ENCODE measurements at places on chromosomes 2 and 18.

DNA sequence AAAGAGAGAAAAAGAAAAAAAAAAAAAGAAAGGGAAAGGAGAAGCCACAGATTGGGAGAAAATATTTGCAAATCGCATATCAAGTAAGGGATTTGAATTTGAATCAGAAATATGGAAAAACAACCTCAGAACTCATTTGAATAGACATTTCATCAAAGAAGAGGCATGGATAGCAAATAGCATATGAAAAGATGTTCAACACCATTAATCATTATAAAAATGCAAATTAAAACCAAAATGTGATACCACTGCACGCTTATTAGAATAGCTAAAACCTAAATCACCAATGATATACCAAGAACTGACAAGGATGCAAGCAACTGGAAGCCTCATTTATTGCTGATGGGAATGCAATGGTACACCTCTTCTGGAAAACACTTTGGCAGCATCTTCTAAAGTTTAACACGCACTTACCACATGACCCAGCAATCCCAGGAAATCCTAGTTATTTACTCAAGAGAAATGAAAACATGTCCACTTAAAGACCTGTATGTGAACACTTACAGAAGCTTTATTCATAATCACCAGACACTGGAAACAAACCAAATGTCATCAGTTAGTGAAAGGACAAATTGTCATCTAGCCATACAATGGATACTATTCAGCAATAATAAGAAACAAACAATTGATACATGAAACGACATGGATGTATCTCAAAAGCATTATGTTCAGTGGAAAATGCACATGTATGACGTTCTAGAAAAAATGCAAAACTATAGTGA, 10.3 kb downstream of the DNER start:
- DNase-seq: no peak

DNA sequence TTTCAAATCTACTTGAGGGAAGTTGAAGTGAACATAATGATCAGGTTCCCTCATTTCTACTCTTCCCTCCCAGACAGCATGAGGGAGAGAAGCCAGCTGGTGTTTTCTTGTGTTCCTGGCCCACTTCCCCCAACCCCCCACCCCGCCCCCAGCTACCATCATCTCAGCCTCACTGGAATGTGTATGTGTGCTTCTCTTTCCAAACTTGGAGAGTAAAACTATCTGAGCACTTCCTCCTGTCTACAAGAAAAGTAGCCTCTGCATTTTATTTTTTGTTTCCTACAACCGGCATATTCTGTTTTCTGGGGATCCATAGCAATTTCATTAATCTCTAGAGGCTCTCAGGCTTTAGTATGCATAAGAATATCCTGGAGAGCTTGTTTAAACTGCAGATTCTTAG, 53.6 kb upstream of the GRHL1 start:
- no peak for DNase-seq

DNA sequence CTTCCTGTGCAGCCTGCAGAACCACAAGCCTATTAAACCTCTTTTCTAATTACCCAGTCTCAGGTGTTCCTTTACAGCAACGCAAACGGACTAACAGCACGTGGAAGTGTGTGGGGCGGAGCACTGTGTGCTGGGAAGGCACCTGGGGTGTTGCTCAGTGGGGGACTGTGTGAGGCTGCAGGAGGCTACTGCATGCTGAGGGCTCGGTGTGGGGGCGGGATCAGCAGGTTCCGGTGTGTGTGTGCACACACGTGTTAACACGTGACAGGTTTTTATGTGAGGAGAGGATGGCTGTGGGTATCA, 58.9 kb downstream of the ANKMY1 start:
- DNase-seq: no peak

DNA sequence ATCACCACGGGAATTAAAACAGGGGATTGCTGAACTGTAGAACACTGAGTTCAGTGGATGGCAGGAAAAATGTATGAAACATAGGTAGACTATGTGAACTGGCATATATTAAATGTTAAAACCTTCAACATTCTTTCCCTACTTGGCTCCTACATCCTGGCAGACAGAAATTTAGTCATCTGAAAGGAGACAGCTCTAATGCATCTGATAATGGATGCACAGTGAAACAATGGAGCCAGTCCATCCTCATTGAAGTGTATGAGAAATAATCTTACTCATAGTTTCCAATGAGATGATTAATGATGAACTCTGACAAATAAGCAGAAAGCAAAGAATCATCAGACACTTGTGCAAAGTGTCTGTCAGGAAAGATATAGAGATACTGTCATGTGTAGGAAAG, 1629.7 kb upstream of the TMEFF2 start:
- no peak for DNase-seq

GRCh38 chr2:28463211-28463816, 32.5 kb upstream of the PLB1 start:
- no peak for DNase-seq

- DNase-seq: no peak
Measured at GRCh38 chr2:170073288-170073687, 104.7 kb upstream of the MYO3B start.

DNA sequence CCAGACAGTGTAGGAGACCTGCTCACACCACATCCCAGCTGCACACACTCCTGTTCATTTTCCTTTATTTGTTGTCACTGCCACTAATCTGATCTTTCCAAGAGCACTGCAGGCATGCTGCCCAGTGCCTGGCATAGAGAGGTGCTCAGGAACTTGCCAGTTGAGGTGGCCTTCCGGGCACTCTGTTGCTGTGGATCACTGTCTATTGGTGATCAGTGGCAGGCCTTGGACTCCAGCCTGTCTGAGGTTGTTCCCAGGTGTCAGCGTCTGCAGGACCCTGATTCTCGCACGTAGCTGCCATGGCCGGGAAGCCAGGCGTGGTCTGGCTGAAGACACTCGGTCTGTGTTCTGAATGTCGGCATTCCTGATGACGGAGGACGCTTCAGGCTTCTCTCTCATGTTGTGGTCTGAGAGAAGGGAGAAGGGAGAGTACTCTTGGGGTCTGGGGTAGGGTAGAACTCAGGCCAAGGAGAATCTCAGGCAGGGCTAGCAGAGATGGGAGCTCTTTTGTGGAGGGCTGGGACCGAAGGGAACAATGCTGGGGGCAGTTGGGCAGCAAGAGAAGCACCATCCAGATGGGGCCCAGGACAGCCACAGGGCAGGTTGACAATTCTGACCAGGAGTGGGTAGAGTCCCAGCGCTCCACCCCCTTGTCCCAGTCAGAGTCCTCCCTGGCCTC, 240.9 kb downstream of the MYCN start:
- no peak for DNase-seq

DNA sequence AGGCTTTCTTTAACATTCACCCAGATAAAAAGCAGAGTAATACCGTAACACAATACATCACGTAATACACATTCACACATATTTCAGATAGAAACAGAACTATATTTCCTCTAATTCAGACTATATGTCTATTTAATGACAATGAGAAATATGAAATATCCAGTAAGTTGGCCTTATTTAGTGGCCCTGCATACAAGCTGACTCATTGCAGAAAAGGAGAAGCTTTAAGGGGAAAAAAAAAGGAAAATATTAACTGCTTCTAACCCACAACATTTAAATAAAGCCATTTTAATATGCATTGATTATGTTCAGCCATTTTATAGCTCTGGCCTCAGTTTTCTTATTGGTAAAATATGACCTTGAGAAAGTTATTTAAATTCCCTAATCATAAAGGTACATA, 94.8 kb downstream of the PPP1R1C start:
- no peak for DNase-seq

DNA sequence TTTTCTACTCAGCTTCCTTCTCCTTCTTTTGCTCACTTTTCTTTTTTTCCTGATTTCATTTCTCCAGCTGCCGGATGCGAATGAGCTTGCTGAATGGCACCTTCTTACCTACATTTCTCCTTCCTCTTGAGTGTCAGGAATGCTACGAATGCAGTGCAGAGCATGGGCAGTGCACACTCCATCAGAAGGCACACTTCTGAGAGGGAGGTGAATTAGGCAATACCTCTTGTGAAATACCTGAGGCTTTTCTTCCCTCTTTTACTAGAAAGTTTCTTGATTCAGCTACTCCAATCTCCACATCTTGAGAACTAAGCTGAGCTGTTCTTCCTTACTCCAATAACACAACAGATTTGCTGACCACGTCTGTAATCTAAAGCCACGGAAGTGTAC, 51.1 kb downstream of the PLEKHM3 start:
- no peak for DNase-seq

- no peak for DNase-seq
Measured at GRCh38 chr18:62312851-62313250, 12.3 kb upstream of the TNFRSF11A start.

DNA sequence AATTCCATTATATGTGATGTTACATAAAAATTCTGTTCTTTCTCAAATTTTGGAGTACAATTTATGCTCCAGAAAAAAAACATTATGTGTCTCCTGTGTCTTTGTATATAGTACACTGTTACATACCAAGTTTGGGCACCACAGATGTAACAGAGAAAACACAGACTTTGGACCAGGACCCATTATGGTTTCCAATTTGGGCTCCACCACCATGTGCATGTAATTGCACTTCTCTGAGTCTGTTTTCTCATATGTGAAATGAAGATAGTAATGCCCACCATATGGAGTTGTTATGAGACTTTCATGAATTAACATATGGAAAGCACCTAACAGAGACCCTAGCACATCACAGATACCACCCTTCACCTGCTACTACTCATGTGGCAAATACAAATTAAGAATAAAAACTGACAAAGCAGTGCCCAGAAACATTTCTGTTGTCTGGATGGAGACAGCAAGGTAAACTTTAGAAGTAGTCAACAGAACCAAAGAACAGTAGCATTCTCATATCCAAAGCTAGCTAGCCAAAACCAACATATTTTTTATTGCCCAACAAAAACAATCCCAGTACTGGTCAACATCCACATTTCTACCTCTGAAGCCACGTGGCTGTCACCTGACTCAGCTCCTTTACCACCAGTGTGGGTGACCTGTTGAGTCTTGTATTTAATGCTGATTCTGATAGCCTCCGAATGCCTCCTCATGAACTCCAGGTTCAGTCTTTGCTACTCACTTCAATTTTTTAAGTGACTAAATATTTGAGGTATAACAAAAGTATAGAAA, 42.9 kb downstream of the ANTXR1 start:
- DNase-seq: no peak

- DNase-seq: no peak
Measured at GRCh38 chr2:73070643-73071359, 711 bp downstream of the SFXN5 start.

DNA sequence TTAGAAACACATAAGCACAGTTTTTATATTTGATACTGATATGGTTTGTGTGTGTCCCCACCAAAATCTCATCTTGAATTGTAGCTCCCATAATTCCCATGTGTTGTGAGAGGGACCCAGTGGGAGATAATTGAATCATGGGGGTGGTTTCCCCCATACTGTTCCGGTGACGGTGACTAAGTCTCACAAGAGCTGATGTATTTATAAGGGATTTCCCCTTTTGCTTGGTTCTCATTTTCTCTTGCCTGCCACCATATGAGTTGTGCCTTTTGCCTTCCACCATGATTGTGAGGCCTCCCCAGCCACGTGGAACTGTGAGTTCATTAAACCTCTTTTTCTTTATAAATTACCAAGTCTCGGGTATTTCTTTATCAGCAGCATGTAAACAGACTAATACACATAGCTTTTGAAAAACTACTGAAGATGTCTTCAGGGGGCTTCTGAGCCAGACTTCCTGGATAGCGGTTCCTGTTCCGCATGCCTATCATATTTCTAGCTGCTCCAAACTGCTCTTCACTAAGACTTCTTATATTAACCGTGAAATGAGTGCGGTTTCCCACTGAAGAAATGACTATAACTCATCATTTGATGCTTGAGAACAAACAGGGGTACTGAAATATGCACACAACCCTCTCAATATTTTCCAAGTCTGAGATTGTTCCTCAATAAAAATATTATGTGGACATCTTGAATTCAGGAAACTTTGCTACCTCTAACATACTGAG, 75.8 kb downstream of the SPHKAP start:
- no peak for DNase-seq

DNA sequence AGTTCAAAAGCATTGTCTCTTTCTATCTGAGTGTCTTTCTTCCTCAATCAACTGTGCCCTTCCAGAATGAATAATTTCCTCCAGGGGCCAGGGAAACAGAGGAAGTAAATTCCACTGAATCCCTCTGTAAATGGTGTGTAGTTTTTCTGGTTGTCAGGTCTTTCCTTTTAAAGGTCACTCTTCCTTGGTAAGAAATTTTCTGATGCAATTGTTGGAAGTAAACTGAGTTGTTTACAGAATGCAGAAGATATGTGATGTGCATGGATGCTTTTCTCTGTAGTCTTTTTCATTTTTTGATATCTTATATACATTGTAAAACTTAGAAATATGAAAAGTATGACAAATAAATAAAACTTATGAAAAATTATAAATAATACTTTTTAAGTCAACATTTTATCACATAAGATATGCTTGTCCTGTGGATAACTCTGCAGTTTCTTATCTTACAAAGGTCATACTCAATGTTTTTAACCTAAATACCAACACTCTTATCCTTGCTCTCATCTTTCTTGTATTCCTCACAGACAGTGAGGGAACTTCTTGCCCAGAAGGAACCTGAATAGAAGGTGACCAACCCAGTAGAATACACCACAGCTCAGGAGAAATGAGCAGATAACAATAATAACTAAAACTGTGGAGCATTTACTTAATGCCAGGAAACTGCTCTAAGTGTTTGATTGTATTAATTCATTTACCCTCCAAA, 234.5 kb downstream of the METTL4 start:
- DNase-seq: no peak

DNA sequence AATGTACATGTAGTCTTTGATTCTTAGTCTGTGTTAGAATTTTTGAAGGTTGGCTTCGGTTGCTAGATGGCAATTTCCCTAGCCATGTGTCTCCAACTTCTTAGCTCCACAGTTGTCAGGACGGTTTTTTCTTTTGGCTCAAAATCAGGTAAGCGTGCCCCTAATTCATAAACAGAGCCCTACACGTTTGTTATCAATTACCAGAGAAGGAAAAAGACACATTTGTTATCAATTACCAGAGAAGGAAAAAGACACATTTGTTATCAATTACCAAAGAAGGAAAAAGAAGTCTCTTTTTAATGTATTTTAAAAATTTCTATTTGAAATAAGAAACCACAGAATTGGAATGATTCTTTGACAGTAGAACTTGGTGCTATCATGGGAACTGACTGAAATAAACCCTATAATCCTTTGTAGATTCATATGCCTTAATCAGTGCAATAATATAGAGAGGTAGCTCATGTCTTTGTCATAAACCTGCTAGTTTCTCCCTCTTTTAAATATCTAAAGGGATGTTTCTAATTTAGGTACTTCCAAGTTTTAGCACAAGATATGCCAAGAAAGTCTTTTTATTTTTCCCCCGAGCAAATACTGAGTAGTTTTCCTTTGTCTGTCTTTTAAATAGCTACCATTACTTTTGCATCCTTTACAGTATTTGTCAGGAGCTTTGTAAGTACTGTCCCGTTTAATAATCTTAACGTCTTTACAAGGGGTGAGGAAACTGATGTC, 35.9 kb downstream of the CAMKMT start:
- no peak for DNase-seq

DNA sequence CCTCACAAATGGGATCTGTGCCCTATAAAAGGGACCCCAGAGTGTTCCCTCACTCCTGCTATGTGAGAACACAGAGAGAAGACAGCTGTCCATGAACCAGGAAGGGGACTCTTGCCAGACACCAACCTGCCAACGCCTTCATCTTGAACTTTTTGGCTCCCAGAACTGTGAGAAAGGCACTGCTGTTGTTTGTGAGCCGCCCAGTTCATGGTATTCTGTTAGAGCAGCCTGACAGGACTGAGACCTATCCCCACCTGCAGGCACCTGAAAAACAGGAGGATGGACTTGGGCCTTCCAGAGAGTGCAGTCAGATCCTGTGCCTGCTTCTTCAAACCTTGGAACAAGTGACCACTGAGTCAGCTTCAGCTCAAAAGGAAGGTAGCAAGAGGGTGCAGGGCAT, 51.4 kb downstream of the CRACDL start:
- no peak for DNase-seq

Data from activated T-helper 1 cell treated with anti-CD3 and anti-CD28 coated beads, Interleukin-2, amount 50 U/mL, for 16 hours (primary cell).